ENCODE measurements at places on chromosomes 3 and 15.

DNA sequence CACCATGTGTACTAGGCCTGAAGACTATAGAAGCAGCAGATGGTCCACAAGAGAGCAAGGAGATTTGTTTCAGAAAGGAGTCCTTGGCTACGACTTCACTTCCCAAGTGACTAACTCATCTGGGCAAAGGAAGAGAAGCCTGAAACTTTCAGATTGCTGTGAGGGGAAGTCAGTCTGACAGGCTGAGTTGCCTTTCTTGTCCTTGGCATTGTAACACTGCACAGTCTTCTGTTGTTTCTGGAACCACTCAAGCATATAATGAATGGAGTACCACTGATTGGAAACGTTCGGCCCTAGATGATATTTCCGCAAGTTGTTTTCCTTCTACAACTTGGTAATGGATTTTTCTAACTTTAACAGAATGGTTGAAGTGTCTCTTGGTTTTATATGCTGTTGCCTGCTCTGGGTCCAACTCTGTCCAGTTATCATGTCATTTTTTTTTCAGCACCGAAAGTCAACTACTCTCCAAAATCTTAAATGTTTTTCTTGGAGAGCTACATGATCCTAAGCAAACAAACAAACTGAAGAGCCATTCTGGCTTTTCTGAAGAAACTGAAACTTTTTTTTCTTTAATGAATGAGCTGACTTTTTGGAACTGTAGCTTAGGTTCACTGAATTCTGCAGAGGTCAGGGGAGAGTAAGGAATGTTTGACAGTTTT, 685.7 kb downstream of the MECOM start:
- DNase-seq, result no peak

- no peak for DNase-seq
Measured at GRCh38 chr3:22728406-22728805, 474.7 kb upstream of the UBE2E2 start.

- no peak for DNase-seq
Measured at GRCh38 chr3:41138146-41138545, 61.2 kb upstream of the CTNNB1 start.

DNA sequence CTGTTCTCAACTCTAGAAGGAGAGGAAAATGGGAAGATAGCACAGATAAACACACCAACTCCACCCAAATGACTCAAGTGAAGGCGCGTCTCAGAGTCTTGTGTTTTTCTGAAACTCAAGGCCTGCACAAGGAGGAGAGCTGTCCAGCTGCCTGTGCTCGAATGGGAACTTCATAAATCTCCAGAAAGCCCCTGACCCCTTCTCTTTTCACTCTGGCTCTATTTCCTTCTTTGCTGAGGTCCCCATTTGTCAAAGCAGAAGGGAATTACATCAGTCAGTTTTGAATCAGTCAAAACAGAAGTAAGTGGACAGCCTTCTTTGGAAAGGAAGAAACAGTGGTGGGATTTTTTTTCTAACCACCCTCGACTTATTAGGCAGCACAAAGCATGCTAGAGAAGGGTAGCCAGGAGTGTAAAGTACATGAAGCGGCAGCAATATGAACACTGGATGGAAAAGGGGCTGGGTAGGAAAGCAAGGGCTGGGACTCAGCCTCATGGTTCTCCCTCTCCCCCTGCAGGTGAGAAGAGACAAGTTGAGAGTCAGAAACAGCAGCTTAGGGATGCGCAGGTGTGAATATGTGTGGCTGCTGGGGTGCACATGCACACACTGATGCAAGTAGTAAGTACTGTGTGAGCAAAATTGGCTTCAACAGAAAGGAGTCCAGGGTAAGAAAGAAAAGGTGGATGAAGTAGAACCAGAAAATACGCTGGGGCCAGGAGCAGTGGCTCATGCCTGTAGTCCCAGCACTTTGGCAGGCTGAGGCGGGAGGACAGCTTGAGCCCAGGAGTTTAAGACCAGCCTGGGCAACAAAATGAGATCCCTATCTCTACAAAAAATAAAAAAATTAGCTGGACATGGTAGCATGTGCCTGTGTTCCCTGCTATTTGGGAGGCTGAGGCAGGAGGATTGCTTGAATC, 36.6 kb upstream of the MAGEF1 start:
- no peak for DNase-seq

DNA sequence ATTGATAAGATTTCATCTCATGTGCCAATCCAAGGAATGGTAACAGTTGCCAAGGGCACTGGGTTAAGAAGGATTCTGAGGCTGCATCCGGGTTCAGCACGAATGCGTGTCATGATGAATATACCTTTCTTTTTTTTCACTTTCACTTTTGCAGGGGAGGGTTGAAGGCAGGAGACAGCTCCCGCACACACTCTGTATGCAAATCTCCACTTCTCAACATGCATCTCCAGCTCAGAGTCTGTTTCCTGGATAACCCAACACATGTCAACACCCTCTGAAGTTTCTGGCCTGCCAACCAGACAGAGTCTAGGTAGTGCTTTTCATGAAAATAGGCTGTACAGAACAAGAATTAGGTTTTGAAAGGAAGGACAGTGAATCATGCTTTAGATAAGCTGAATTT, 21.6 kb downstream of the B4GALT4 start:
- DNase-seq, result no peak

DNA sequence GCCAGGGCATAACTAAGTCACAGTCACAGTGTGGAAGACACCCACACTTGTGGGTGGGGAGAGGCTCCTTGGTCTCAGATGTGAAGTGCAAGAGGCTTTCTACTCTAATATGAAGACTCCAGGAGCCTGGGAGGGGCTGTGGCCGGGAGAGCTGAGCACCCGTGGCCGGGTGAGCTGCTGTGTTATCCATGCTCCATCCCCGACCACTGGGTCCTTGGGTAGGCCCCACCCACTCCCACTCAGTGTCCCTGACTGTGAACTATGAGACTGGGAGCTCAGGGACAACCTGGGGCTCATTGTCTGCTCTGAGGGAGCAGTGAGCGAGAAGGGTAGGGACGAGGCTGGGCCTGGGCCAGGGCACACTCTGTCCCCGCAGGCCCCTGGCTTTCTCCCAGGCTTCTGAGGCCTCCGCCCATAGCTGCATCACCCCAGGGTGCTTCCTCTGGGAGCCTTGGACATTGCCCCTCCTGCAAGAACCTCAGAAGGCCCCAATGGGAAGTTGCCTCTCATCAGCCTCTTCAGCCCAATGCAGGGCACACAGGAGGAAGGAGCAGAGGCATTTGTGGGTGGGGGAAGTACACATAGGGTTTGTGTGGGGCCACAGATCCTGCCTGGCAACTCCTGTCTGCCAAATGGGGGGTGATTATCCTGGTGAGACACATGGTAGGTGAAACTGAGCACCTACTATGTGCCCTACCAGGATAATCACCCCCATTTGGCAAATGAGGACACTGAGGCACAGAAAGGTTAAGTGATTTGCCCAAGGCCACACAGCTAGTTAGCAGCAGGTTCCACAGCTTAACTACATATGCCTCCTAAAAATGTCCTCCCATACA, 2.4 kb downstream of the ANPEP start:
- DNase-seq, result no peak

GRCh38 chr3:4043867-4044575, 244.8 kb downstream of the LRRN1 start:
- DNase-seq, result no peak

DNA sequence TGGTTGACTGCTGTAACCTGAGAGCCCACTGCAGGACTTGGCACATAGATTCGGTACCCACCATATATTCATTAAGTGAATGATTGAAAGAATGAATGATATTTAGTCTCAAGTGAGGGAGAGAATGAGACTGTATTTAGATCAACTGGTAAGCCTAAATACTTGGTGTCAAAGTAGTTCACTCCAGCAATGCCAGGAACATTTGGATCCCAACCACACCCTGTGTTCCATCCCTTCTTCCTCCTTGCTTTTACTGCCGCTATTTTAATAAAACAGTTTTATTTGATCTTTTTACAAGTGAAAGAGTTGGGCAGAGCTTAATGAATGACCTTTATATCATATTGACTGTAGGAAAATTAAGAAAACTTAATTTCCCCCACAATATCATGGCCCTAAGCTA, 473.6 kb upstream of the CBLB start:
- DNase-seq, result no peak

GRCh38 chr3:116057400-116058006, 387.8 kb downstream of the LSAMP start:
- no peak for DNase-seq

DNA sequence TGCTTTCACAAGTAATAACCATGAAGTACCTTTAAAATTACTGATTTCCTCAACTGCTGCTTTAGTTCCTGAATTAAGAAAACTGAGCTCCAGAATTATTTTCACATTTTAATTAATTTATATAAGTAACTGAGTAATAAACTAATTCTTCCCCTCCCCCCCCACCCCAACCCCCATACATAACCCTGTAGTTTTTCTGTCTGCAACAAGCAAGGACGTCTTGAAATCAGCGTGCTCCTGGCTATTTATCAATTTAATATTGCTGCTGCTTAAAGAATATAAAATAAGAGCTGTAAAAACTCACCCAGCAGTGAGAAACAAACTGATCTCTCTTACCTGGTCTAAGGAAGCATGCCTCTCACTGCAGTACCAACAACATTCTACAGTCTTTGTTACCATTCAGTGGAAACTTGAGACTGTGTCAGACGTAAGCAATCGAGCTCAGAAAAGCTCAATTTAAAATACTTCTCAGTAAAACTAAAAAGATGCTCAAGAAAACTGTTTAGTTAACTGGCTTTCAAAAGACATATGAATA, 121.0 kb downstream of the TFDP2 start:
- DNase-seq, result peak; percentile 72

DNA sequence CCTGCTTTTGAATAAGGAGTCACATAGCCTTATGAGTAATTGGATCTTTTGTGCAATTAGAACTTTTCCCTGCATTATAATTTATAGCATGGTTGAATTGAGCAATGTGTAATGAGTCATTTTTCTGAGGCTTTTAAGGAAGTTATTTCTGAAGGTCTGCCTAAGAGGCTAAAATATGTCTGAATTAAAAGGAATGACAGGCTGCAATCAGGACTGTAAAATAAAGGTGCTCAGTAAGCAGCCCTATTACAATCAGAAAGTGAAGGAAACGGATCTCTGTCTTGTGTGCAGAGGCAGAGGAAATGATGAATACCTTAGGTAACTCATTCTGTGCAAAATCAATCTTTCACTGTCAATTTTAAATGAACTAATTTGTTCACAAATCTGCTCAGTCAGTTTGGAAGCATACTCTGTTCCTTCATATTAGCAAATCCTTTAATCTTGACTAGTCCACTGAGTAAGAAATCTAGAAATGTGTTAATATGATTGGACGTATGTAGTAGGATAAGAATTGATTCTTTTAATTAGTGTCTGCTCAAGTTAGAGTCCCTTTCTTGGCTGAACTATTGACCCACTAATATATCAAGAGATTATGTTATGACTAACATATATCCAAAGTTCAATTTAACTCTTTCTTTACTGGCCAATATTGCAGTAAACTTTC, 290.1 kb downstream of the ZIC1 start:
- no peak for DNase-seq

GRCh38 chr3:191362524-191363090, 32.3 kb upstream of the UTS2B start:
- DNase-seq, result no peak

DNA sequence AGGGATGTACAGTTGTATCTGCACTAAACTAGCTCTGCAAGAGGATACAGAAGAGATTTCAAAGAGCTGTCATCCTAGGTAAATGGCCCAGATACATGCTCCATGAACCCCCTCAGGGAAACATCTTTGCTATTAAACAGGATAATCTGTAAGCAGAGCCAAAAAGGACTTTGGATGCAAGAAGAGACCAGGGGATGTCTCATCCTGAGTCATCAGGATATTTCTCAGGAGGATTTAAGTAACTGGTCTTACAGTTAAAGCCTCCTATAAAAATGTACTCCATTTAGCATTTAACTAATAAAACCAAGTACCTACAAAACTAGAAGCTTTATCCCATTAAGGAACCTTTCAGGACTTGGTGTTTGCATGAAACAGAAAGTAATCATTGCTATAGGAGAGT, 48.2 kb upstream of the PHLDB2 start:
- DNase-seq, result no peak

DNA sequence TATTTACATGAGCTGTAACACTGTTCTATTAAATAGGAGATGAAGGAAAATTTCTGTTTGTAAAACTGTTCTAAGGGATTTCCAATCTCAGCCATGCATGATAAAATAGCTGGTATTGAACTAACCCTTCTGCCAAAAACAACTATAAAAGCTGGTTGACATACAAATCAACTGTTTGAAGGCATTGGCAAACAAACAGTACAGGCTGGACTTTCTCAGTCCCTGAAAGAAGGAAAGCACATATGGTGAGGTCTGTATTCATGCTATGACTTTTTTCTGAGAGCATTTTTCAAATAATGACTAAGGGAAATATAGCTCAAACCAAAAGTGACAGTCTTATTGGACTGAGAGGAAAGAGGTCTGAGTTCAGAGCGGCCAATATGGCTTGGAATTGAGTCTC, 117.0 kb upstream of the CCDC54 start:
- no peak for DNase-seq

DNA sequence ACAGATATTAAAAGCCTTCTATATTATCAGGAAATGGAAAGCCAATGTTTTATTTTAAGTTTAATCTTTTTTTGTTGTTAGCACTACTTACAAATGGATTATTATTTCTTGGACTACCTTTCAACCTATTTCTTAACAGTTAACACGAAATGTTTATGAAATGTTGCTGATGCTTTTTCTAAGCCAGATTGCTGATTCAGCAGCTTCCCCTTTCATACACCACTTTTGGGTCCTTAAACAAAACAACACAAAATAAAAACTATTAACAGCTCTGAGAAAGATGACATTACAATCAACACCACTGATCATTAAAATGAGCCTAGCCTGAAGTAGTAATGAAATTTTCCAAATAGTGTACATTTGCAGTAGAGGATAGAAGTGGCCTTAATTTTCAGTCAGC, 99.2 kb upstream of the VEPH1 start:
- DNase-seq, result no peak

DNA sequence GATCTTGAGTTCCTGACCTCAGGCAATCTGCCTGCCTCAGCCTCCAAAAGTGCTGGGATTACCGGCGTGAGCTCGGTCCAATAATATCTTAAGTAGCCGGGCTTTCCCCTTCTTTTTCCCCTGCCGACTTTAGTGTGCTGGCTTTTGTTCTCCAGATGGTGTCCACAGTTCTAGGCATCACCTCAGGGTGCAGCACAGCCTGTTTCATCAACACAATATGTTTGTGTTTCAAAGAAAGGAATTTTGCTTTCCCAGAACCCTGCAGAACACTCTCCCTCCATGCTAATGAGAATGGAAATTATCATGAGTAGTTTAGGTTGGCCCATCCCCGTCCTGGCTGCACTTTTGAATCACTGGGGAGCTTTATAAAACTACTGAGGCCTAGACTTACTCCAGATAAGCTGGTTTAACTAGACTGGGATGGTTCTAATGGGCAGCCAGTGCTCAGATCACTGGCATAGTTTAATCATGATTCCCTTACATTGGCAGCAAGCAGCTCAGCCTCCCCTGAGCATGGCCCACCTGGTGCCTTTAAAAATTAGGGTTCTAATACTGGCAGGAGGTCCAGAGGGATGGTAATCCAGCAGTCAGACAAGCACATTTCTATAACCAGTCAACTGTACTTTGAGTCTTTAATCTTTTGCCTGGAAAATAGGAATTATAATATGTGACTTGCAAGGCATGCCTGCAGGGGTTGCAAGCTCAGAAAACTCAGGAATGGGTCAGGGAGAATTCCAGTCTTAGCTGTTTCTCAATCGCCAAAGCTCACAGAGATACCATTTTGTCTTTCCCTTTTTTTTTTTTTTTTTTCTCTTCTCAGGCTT, 127.6 kb upstream of the RASGRP1 start:
- no peak for DNase-seq
